Mesendoderm (in vitro differentiated cells): ENCODE measurements at places on chromosomes 1 and 21.

DNA sequence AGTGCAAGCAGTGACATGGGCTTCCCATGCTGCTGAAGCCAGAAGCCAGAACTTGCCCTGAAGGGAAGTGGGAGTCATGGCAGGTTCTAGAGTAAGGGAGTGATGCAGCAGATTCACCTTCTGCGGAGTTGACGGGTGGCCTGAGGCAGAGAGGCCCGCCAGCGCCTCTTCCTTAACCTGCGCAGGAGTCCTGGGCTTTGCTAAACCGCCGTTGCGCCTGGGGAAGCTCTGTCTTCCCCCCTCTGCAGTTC, 67.3 kb downstream of the OBSCN start:
- no peak for DNase-seq

GRCh38 chr1:248787430-248787829, 31.9 kb upstream of the LYPD8 start:
- no peak for DNase-seq

- peak; percentile 63 for DNase-seq
These were observed 109.8 kb downstream of the PATJ start for GRCh38 chr1:61851849-61852669.

- DNase-seq, result no peak
These were observed 44.1 kb upstream of the C1orf105 start for GRCh38 chr1:172376431-172376830.

DNA sequence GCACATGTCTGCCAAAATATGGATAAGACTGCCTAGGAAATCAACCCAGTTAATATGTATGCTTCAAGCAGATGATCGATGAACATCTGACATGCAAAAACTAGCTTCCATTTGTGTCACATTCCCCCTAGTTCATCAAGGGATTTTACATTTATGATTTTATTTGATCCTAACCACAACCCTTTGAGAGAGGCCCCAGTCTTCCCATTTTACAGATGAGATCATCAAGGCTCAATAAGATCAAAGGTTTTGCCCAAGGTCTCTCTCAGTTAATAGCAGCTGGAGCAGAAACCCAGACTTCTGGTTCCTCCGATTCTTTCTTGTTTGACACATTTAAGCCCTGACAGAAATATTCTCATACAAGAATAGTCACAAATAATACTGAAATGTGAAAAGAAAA, 107.7 kb upstream of the PPP2R5A start:
- DNase-seq, result no peak

GRCh38 chr1:100569888-100570287, 31.9 kb downstream of the GPR88 start:
- DNase-seq, result no peak

- no peak for DNase-seq
These were observed 73.7 kb downstream of the S1PR1 start for GRCh38 chr1:101310506-101310905.

GRCh38 chr1:58442114-58442513, 104.4 kb downstream of the OMA1 start:
- no peak for DNase-seq

- peak; percentile 76 for DNase-seq
These were observed 161.2 kb upstream of the NFIA start for GRCh38 chr1:60921175-60921574.

DNA sequence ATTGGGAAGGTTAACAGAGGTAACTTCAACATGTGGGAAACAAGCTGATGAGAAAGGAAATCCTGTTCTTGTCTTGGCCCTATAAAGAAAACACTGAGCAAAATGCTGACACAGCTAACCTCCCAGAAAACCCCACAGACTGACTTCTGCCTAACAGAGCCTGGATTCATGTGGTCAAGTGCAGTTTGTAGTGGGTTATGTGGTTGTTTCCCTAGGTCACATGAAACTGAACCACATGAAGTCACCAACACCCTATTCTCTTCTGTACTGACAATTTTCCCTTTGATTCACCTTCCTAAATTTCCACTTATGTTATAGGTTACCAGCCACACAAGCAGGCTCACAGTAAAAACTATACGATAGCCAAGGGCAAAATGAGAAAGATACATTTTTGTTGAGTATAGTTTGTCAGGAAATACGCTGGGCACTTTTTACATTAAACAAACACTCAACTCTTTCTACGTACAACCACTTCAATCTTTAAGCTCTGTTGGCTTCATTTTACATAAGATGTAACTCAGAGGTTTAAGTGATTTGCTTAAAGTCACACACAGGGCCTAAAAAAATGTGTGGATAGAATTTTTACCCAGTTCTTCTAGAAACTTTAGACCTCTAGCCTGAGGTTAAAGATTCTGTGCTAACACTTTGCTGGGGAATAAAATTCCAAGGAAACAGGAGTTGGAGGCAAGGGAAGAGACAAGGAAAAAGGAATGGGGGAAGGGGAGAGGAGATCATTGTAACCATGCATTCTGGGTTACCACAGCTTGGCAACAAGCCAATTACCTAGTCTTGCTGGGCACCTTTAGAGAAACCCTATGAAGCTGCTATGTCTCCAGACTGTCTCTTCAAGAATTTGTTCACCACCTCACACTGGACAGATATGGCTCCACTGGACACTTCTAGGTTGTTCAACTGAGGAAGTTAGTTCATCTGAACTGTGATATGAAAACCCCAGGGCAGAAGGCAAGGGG, 601.6 kb upstream of the USP24 start:
- DNase-seq, result no peak

GRCh38 chr1:60063561-60063960, 10.0 kb downstream of the C1orf87 start:
- no peak for DNase-seq

GRCh38 chr1:203124546-203125317, 2.8 kb upstream of the ADORA1 start:
- DNase-seq, result no peak

- DNase-seq, result no peak
These were observed 25.0 kb downstream of the SLC37A1 start for GRCh38 chr21:42538479-42539275.

GRCh38 chr1:201088901-201089525, 23.2 kb downstream of the CACNA1S start:
- peak; percentile 16 for DNase-seq

DNA sequence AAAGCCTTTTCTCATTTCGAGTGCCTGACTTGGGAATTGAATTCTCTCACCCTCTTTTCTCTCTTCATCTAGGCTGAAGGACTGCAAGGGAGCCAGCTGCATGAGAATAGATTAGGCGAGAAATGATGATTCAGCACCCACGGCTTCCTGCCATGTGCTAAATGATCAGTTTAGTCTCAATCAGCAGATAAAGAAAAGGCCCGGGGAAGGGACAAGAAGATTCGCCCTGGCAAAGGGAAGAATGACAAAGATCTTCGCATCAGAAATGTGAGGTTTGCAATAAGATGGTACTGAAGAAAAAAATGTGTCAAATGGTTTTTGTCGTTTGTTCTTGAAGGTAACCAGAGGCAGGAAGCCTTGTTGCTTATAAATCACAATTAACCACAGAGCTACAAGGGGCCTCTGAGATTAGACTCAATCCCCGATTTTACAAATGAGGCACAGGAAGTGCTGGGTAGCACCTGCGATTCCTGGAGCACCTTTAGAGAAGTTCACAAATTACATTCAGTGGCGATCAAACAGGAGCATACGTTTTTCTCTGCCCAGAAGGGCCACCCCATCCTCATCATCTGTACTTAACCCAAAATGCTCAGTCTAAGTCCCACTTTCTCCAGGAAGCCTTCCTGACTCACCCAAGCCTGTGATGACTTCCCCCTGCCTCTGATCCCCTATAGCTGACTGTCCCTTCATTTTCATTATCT, 183.4 kb downstream of the ZNF281 start:
- DNase-seq, result peak; percentile 89

DNA sequence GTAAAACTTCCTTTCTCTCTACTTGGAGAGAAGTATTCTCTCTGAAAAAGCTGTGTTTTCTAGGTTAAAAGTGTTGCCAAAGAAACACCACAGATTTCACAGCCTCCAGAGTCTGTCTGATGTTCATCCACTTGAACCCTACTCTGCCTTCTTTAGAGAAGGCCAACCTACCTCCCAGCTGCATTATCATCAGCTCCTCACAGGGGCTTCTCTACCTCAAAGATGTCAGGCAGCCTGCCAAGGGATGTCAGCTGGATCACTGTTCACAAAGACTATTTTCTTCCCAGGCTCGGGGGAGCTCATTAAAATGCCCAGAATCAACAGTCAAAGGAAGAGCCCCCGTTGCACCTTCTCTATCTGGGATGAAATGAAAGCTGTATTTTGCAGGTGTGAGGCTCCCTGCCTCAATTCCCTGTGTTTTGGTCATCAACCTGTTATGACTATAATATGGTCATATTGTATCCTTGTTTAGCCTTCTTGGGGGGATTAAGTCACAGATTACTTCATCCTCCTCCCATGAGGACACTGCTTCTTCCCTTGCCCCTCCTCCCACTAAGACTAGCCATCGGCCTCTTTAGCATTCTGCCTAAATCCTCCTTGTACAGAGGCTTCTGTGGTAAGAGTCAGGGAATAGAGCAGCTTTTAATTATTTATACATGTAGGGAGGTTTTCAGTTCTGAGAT, 25.7 kb downstream of the ANGPTL7 start:
- no peak for DNase-seq

- peak; percentile 75 for DNase-seq
These were observed 31.0 kb upstream of the IL19 start for GRCh38 chr1:206739411-206740076.

GRCh38 chr21:16323596-16323995, 593.8 kb downstream of the USP25 start:
- no peak for DNase-seq

DNA sequence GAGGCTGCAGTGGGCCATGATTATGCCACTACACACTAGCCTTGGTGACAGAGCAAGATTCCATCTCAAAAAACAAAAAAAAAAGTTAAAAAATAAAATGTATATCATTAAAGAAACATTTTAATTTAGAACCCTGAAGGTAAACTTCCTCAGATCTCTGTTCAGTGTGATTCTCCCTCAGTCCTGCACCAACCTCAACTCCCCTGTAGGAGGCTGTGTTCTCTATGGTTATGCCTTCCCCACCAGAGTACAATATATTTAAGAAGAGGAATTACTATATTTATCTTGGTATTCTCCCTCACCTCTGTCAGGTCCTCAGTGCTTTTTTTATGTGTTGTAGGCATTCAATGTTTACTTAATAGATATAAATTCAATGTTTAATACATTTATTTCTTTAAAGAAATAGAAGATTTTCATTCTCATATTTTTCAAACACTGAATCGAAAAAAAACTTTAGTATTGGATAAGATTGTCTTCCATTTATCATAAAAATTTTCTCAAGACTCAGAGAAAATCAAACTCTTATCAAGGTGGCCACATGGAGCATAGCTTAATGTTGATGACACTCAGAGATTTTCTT, 4.8 kb upstream of the LRRC8B start:
- peak; percentile 45 for DNase-seq

- peak; percentile 42 for DNase-seq
These were observed 30.2 kb downstream of the PLA2G4A start for GRCh38 chr1:186858923-186859322.

- peak; percentile 11 for DNase-seq
These were observed 9.6 kb downstream of the DAP3 start for GRCh38 chr1:155698382-155699038.

GRCh38 chr21:33836408-33836807, 79.2 kb downstream of the ATP5PO start:
- no peak for DNase-seq

DNA sequence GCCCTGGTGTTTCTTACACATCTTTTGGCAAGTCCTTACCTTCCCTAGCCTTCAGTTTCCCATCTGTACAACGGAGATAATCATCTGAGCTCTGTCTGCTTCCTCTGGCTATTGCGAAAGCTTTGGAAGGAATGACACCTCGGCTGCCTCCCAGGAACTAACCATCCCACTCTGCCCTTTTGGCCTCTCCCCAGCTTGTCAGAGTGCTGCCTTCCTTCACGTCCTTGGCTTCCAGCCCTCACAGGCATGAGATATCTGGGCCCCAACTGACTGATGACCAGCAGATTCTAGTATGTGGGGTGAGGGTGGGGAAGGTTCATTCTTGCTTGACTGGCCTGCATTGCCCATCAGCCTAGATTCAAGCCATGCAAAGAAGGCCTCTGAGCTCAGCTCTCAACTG, 253.1 kb upstream of the FGGY start:
- DNase-seq, result peak; percentile 52

DNA sequence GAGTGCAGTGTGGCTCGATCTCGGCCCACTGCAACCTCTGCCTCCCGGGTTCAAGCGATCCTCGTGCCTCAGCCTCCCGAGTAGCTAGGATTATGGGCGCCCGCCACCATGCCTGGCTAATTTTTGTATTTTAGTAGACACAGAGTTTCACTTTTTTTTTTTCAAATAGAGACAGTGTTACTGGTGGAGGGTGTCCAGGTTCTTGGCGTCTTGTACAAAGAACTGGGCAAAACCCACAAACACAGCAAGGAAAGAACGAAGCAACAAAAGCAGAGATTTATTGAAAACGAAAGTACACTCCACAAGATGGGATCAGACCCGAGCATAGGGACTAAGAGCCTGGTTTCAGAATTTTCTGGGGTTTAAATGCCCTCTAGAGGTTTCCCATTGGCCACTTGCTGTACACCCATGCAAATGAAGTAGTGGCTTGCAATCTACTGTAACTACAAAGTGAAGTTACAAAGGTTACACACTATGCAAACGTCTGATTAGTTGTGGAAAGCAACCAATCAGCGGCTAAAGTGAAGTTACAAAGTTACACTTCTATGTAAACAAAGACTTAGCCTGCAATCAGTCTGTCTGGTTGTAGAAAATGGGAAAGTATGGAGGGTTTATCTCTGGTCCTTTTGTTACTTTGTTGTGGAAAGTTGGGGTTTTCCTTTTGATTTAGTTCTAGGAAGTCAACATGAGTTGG, 199.1 kb downstream of the DYRK1A start:
- DNase-seq, result no peak

- no peak for DNase-seq
These were observed 2.7 kb downstream of the PLXNA2 start for GRCh38 chr1:208241512-208241911.

DNA sequence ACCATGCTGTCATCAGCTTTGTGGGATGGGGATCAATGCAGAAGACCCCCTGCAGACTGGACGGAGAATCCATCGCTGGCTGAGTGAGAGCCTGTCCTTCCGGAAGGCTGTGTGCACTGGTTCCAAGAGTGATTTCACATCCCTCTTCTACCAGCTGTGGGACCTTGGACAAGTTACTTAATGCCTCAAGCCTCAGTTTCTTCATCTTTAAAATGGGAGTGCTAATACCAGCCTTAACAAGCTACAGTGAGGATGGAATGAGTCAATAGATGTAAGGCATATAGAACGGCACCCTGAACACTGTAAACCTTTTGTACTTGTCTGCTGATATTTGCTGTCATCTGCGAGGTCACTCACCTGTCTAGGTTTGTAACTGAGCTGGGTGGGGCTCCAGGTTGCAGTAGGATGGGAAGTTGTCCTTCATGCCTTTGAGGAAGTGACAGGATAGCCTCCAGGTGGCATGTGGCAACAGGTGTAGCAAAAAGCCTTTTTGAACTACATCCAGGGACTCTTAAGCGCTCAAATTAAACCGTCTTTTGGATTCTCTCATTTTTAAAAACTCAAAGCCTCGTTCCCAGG, 27.5 kb downstream of the TMEM51 start:
- DNase-seq, result no peak
